ENCODE measurements at places on chromosomes 2 and 18.

DNA sequence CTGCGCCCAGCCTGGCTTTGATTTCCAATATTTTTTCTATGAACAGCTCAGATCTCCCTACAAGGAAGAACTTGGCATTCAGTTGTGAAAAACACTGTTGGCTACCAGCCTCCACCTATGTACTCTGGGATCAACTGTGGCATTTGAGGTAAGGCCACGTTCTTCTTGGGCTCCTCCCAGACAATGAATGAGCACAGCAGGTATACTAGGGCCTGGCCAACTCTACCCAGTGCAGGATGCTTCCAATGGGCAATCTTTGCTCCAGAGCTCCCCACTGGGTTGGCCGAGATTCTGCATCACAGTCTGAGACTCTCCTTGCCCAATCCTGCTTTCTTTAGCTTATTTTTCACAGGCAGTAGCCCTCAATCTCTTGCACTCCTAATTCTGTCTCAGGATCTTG lies 75.9 kb downstream of the TMEM131 start:
- DNase-seq, result no peak

GRCh38 chr2:100817388-100817985 lies 2.5 kb upstream of the NPAS2 start:
- DNase-seq, result no peak

- no peak for DNase-seq
Measured at GRCh38 chr2:132795220-132795619, 125.2 kb upstream of the LYPD1 start.

DNA sequence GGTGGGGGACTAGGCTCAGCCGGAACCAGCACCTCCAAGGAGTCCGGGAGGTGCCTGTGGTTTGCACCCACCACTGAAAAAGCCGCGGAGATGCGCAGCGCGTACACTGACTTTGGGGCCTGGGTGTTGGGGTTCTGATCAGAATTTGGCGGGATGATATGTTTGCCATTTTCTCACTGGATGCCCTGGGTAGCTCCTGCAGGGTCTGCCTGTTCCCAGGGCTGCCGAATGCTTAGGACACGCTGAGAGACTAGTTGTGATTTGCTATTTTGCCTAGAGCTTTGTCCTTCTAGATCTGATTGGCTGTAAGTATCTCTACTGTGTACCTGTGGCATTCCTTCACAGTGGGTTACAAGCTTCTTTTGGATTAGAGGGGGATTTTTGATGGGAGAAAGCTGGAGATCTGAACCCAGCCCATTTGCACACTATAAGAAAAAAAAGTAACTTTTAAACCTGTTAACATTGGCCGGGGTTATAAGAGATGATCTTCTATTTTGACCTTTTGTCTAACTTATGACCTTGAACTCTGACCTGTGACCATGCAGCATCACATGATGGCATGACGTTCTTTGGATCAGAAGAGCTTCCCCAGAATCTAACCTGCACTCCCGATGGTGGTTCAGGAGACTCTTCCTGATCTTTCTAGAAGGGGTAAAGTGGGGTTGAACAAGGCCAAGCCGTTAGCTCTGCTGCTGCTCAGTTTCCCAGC lies 1.6 kb downstream of the KCNE4 start:
- no peak for DNase-seq

DNA sequence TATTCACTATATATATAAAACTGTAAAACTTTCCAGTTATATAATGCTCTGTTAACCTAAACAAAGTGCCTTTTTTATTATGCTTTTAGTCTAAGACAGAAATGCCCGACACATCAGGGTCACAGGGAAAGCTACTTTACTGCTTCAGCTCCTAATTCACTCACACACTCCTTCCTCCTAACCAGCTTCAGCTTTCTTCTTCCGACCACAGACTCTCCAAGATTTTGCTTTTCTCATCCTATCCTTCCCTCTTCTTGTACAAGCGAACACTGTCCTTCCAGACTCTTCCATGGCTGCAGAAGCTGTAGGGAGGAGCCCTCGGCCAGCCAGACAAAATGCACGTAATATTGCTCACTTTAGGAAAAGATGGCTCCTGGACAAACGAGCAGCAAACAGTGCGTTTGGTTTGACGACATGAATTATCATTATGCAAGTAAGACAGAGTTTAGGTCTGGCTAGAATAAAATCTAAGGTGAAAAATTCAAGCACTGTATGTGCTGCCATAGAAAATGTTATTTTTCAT lies 47.5 kb upstream of the HNRNPA3 start:
- no peak for DNase-seq

DNA sequence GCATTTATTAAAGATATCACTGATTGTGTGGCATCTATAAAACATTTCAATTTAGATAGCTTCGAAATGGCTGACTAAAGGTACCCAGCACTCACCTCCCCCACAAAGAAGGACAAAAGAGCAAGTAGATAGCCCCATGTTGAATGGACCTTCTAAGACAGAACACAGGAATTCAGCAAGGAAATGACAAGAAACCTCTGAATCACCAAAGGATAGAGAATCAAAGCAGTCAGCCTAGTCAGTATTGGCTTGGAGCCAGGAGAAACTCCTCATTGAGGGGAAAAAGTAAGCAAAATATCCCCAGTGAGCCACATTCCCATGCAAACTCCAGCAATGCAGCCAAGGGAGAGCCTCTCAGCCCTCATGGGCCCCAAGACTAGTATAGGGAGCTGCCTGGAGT lies 113.7 kb downstream of the BARD1 start:
- no peak for DNase-seq

GRCh38 chr2:145157741-145158591 lies 638.0 kb upstream of the ZEB2 start:
- no peak for DNase-seq

DNA sequence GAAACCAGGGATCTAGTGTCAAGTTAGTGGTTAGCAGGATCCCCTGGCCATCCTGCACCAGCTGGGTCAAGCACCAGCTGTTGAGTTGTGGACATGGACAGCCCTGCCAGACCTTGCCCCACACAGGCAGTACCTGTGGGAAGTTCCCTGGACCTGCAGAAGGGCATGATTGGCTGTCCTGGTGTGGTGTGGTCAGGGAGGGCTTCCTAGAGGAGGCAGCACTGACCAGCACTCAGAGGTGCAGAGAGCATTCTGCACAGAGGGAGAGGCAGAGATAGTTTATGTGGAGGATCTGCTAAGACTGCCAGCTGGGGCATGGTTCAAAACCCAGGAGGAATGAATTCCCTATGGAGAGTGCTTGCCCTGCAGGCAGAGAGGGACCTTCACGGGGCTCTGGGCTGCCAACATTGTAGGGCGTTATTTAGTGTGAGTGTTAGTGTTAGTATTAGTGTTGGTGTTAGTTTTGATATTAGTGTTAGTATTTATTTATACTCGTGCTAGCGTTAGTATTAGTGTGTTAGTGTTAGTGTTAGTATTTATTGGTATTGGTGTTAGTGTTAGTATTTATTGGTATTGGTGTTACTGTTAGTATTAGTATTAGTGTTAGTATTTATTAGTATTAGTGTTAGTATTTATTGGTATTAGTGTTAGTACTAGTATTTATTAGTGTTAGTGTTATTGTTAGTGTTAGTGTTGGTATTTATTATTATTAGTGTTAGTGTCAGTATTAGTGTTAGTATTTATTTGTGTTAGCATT lies 31.9 kb downstream of the TWIST2 start:
- DNase-seq, result no peak

DNA sequence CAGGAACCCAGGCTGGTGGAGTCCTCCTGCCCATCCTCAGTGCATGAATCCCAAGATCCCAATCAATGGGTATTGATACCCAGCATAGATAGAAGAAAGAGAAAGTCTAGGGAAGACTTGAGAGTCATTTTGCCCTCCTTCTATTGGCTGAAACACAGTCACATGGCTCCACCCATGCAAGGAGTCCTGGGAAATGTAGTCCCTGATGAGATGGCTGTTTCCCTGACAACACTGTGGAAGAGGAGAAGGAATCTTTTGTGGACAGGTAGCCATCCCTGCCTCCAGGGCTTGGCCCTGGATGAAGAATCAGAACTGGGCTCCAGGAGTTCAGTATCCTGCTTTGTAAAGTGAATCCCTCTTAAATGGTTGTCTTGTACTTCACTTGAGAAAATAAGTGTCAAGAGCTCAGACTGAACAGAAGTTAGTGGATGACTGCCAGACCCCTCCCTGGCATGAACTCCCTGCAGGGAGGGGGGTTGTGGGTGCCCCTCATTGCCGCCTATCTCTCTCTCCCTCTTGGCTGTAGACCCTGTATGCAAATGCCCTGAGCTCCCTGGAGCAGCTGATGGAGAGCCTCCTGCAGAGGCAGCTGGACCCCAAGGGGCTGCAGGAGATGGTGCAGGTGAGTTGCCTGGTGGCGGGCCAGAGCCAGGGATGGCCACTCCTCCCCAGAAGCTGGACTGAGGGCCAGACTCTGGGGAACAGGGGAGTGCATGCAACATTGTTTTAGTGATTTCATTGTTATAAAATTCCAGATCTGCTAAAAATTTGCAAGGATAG lies 36.1 kb downstream of the MROH2A start:
- DNase-seq, result no peak

GRCh38 chr18:62435435-62436031 lies 87.3 kb upstream of the ZCCHC2 start:
- no peak for DNase-seq

DNA sequence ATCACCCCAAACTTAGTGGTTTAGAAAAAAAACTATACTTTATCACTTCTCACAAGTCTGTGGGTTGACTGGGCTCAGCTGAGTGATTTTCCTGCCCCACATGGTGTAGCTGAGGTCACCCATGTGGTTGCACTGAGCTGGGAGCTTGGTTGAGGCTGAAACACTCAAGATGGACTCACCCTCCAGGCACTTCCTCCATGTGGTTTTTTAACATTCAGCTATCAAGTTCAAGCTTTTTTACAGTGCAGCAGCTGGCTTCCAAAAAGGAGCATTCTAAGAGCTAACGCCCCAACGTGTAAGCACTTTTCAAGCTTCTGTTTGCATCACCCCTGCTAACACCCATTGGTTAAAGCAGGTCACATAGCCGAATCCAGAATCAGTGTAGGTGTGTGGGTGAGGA lies 105.9 kb upstream of the CREB1 start:
- DNase-seq, result no peak

- DNase-seq, result no peak
Measured at GRCh38 chr2:237645261-237645660, 17.9 kb downstream of the LRRFIP1 start.
